Activated CD8-positive, alpha-beta memory T cell treated with anti-CD3 and anti-CD28 coated beads for 4 hours (primary cell): ENCODE measurements at places on chromosomes 4 and X.

DNA sequence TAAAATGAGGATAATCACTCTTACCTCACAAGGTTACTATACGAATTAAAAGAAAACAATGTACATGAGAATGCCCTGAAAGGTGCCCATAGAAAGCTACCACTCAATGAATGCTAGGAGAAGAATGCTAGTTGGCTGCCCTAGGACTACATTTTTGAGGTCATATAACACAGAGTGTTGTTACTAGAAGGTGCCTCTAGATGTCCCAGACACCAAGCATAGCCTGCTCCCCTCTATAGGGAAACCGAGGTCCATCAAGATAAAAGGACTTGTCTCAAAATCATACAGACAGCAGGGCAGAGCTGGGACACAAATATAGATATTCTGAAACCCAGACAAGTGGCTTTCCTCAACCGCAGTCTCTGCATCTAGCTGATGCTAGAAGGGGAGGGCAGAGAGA is 147.0 kb upstream of the ARHGEF9 start:
- no peak for DNase-seq

GRCh38 chrX:137305404-137305803 is 260.5 kb upstream of the ZIC3 start:
- no peak for DNase-seq

GRCh38 chr4:78092850-78093249 is 35.7 kb downstream of the FRAS1 start:
- DNase-seq = no peak

DNA sequence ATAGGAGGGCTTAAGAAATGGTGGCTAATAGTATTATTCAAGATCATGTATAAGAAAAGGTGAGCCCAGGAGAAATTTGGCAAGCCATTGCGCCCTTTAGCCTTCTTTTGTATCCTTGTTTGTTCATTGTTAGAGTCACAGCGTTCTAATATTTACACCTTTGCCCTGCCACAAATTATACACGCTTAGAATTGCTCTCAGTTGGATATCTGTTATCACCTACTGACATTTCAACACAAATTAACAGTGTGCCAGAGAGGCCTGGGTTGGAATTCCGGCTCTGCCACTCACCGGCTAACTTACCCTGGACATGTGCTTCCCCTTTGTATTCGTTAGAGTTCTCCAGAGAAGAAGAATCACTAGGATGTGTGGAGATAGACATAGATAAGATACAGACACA is 148.7 kb upstream of the KIT start:
- no peak for DNase-seq

DNA sequence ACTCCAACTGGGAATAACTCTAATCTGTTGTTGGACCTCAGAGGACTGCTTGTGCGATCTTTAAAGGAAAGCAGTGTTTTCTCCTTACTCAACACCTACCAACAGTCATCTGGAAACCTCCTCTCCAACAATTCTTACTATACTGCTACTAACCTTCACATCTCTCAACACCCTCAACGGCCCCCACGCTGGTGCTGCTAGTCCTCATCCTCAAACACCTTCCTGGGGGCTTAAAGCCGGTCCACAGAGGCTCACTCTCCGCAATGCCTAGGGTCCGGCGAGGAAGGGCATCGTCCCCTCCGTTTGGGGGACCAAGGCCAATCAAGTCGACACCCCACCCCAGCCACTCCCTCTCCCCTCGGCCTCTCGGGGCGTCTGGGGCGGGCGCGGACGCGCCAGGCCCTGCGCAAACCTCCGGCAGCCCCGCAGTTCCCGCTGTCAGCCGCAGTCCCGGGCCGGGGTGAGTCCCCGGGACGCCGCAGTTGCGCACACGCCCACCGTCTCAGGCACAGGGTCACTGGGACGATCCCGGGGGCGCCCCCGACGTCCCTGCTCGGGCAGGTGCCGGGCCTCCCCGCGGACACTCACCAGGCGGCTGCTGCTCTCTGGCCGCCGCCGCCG is 418 bp downstream of the TAB3 start:
- no peak for DNase-seq

- no peak for DNase-seq
Measured at GRCh38 chr4:147103403-147103946, 157.8 kb upstream of the TTC29 start.

- DNase-seq = no peak
Measured at GRCh38 chr4:162075726-162076125, 88.1 kb downstream of the FSTL5 start.

- DNase-seq = no peak
Measured at GRCh38 chr4:7403001-7403400, 31.7 kb downstream of the PSAPL1 start.

- DNase-seq = no peak
Measured at GRCh38 chr4:7243609-7244330, 51.4 kb downstream of the SORCS2 start.

GRCh38 chr4:150167054-150167453 is 88.8 kb downstream of the DCLK2 start:
- DNase-seq = no peak

DNA sequence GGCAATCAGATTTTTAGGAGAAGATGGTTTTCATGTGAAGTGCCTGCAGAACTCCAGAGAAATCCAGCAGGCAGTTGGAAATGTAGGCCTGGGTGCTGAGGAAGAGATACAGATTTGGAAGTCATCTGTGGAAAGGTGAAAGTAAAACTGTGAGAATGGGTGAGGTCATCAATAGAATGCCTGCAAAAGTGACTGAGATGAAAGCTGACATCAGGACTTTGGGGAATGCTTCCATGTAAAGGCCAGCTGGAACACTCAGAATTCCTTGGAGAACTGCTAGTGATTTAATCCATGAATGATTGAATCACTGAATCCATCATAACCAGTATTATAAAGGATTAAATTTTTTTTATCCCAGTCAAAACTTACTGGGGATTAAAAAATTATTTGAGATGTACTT is 124.5 kb upstream of the GIMD1 start:
- DNase-seq = no peak

GRCh38 chr4:950136-951020 is 18.1 kb downstream of the TMEM175 start:
- DNase-seq = no peak

- no peak for DNase-seq
Measured at GRCh38 chrX:36974911-36975310, 33.3 kb upstream of the FAM47C start.

DNA sequence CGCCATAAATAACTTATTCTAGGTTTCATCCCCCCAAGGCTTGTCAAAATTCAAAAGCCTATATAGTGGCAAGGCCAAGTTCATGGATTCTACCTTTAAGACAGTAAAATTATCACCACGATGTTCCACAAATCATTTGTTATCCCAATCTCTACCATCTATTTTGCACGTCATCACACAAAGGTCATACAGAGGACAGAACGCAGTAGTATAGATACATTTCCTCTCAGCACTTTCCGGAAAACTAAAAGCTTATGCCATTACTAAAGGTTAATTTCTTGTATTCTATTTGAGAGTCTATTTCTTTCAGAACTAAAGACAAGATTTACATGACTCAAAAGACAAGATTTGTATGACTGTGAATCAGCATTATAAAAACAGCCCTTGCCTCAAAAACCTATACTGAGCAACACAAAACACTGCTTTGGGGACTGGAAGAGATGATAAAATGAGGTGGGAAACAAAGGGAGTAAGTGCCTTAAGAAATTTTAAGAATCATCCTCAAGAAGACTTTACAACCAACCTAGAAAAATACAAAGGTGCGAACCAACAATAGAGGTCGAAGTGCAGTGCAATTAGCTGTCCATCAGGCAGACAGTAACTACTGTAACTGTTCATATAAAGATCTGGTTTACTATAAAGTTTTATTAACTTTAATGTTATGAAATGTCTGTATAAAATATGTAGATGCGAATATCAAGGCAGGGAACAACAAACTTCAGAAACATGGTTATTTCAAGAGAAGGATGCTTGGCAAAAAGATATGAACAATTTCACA is 7.6 kb downstream of the UBE2D3 start:
- no peak for DNase-seq

DNA sequence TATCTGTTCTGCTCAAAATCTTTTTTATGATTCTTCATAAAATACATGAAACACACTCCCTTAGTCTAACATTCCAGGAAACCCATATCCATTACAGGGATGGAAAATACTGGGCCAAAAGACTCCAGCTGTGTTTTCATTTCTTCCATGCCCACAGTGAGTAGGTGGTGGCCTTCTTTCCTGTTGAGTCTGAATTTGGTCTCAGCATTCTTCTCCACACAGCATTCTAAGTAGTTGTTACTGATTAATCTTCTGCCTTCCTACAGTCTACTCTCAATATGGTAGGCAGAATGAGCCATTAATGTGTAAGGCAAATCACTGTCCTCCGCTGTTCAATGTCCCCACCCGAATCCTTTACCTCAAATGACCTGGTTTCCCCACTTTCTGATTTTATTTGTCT is 370.6 kb upstream of the RPS6KA3 start:
- no peak for DNase-seq

DNA sequence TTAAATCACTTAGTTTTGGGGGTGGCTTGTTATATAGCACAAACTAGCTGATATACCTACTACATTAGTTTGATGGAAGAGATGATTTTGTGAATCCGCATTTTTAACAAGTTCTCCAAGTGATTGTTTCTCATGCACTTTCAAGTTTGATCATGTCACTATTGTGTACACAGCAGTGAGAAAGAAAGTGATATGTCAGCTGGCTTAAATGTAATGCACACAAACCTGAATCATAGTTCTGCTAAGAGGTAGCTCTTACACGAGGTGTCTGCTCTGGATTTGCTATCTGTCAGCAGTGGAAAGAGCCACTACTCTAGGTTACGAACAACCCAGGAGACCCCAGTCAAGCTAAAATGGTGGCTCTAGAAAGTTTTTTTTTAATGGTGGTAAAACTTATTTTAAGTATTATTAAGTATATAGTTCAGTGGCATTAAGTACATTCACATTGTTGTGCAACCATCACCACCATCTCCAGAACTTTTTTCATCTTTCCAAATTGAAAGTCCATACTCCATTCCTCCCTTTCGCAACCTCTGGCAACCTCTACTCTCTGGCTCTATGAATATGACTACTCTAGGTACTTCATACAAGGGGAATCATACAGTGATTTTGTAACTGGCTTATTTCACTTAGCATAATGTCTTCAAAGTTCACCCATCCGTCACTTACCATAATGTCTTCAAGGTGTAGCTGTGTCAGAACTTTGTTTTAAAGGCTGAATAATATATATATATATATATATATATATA is 147.3 kb downstream of the HS6ST2 start:
- no peak for DNase-seq

DNA sequence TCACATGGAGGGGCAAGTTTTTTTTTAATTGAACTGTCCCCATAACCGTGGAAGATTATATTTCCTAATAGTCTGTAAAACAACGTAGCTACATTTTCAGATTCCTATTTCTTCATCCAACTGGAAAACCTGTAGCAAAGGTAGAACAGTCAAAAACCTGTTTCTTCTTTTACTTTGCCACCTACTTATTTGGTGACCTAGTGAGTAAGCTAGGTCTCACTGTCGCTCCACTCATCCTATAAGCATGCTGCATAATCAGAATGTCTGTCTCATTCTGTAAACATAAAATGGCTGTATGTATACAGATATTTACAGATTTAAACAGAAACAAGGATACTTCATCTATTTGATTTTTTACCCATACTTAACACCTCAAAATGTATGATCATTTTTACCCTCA is 20.4 kb downstream of the MAML3 start:
- no peak for DNase-seq

GRCh38 chrX:150150076-150150779 is 211.9 kb upstream of the EOLA2 start:
- DNase-seq = no peak

DNA sequence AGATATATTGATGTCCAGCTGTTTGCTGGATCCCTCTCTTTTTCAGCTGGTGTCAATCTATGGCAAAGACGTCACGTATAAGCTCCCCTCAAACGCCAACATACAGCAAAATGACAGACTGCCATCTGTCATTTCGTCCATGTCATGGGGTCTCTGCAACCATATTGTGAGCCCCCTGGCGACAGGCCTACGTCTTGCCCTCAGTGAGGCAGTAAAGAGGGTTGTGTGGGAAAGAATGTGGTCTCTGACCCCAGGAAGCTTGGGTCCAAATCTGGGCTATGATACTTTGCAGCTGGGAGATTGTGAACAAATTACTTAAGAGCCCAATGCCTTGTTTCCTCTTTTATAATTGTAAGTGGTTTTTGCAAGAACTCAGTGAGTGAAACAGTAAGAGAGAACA is 7.4 kb downstream of the SUPT20HL2 start:
- no peak for DNase-seq

- DNase-seq = no peak
Measured at GRCh38 chrX:6954836-6955235, 192.7 kb upstream of the STS start.

GRCh38 chr4:145930592-145930991 is 8.0 kb downstream of the ZNF827 start:
- DNase-seq = no peak

- no peak for DNase-seq
Measured at GRCh38 chrX:1281521-1281920, 12.9 kb downstream of the CSF2RA start.

- DNase-seq = no peak
Measured at GRCh38 chrX:139826065-139827044, 106.5 kb downstream of the ATP11C start.

GRCh38 chr4:121272526-121272925 is 108.3 kb downstream of the QRFPR start:
- no peak for DNase-seq

- no peak for DNase-seq
Measured at GRCh38 chr4:89216866-89217265, 90.7 kb downstream of the GPRIN3 start.

DNA sequence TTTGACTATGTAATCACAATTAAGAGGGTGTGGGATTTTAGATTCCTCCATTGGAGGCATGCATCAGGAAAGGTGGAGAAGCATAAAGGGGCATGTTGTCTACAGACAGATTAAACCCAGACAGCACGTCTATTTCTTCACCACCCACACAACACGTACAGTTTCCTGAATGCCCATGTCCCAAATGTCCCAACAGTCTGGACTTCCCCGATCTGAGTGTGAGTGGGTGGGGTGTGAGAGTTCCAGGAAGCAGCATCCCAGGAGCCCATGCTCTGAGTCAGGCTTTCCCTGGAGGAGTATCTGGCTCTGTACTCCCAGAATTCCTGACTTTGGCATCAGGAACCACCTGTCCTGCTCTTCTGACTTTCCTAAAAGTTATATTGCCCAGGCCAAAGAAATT is 30.8 kb upstream of the NDP start:
- no peak for DNase-seq

DNA sequence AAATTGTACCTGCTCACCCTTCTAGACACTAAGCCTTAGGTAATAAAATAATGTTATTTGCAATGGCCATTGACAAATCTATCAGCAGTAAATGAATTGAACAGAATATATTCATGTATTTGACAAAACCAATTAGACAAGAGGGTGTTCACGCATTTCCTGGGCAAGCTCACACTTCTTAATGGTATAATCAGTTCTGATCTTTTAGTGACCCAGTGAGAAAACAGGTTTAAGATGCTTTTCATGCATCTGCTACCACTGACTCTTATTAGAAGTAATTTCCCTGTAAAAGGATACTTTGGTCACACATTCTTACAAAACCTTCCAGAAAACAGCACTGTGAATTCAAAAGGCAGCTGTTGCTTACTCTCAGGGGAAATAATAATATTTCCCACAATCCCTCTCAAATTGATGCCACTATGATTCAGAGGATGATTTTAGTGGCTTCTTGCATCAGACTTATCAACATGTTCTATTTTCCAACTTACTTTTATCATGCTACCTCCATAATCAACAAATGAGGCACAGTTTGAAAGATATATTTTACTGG is 313.9 kb upstream of the NWD2 start:
- DNase-seq = no peak
